ENCODE measurements at places on chromosomes 16 and 17. TPM values are rescaled to one million over a fixed set of nuclear protein-coding genes. Genes with fewer than 3 reads are reported as not detected.
A peak's percentile ranks its signal among the peaks of the same experiment; 100 is the strongest.

- peak; percentile 66 for DNase-seq
These were observed 73.9 kb upstream of the TOB1 start for GRCh38 chr17:50939795-50940684.

- DNase-seq: no peak
These were observed 160.1 kb downstream of the MAP2K4 start for GRCh38 chr17:12180644-12181261.

GRCh38 chr16:1781758-1782407 lies 488 bp downstream of the SPSB3 start:
- DNase-seq: peak; percentile 81

GRCh38 chr17:80822700-80823410 lies 168.8 kb upstream of the CHMP6 start:
- no peak for DNase-seq

GRCh38 chr17:1793447-1793806 lies 31.6 kb downstream of the SERPINF1 start:
- DNase-seq: no peak

GRCh38 chr16:28985211-28986041 lies 574 bp downstream of the LAT start:
- DNase-seq: no peak

- no peak for DNase-seq
These were observed 1.7 kb downstream of the ADGRG5 start for GRCh38 chr16:57544124-57544653.

- DNase-seq: no peak
These were observed 12.8 kb upstream of the NGFR start for GRCh38 chr17:49482144-49482817.

- DNase-seq: peak; percentile 80
These were observed 1.4 kb downstream of the NOTUM start for GRCh38 chr17:81959362-81960129.

DNA sequence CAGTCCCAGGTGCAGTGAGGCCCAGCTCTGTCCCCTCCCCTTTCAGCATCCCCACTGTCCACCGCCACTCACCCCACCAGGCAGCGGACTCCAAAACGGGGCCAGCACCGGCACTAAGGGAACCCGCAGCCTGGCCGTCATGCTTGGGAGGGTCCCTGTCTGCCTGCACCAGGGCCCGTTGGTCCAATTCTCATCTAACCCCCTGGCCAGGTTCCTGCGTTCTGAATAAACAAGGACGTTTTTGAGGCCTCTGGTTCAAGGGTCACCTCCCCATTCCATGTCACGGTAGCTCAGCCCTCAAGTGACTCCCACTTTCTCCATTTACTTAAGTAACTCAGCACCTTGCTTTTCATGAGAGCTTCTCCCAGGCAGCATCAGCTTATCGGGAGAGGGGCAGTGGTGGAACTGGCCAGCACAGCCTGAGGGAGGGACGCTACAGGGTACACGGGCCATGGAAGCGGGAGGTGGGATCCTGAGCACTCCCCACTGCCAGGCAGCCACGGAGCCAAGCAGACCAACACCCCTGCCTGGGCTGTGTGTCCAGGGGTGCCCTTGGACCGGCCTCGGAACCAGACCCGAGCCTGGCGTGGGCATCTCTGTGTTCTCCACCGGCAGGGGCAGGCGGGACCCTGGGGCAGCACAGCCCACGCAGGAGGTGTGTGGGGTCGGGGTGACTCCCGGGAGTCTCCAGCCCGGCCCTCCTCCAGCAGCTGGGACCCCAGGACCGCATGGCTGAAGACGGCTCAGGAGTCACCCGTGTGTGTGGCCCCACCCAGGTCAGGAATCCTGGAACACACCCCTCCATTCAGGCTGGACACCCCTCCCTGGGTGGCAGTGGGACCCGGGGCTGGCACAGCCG lies 74.9 kb upstream of the GNG13 start:
- DNase-seq: no peak

DNA sequence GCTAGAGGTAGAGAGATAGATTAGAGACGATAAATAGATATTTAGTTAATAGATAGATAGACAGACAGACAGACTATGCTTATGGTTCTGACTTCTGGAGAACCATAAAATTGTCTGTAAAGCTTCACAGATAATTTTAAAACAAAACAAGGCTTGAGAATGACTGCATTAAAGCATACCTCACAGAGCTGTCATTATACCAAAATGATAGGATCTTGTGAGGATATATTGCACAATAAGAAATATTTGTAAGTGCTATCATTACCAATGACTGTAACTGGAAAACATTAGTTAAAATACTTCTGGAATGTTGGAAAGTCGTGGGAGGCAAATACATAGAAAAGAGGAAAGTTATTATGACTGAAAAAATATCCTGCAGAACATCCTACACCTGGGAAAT lies 3.6 kb upstream of the OR1E1 start:
- DNase-seq: no peak

DNA sequence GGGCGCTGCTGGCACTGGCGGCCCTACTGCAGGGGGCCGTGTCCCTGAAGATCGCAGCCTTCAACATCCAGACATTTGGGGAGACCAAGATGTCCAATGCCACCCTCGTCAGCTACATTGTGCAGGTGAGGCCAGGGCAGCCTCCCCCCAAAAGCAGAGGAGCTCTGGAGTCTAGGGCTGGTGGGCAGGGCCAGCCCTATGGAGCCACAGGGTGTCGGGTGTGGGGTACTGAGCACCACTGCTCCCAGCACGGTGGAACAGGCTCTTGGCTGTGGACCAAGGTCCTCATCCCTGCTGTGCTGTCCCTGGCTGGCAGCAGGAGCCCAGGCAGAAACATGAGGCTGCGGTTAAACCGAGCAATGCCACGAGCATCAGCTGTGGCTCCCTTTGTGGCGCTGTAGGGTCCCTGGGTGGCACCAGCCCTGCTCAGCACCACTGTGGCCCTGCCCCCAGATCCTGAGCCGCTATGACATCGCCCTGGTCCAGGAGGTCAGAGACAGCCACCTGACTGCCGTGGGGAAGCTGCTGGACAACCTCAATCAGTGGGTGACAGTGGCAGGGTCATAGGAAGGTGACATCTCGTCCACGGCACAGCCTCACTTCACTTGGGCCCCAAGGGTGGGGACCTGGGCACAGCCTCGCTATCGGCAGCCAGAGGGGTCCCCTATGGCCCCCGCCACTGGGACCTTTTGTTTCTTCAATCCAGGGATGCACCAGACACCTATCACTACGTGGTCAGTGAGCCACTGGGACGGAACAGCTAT lies 1.1 kb downstream of the DNASE1 start:
- DNase-seq: peak; percentile 42

- DNase-seq: no peak
These were observed 156.9 kb upstream of the KCNJ16 start for GRCh38 chr17:69918164-69918563.

DNA sequence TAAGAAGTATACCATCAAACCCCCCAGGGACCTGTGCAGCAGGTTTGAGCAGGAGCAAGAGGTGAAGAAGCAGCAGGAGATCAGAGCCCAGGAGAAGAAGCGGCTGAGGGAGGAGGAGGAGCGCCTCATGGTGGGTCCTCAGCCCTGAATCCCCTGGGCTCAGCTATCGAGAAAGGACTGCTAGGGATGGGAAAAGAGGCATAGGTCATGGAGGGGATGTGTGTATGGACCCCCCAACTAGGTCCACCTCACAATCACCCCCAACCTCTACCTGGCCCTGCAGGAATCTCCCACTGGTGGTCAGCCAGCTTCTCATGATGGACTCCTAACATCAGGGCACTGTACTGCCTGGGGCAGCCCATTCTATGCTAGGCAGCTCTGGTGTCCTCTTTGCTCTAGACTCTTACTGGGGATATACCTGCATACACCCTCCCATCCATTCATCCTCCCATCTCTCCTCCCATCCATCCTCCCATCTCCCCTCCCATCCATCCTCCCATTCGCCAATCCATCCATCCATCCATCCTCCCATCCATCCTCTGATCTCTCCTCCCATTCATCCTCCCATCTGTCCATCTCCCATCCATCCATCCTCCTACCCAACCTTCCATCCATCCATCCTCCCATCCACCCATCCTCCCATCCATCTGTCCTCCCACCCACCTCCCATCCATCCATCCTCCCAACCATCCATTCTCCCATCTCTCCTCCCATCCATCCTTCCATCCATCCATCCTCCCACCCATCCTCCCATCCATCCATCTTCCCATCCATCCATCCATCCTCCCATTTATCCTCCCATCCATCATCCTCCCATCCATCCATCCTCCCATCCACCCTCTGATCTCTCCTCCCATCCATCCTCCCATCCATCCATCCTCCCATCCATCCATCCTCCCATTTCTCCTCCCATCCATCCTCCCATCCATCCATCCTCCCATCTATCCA lies 10.6 kb downstream of the DRC7 start:
- DNase-seq: no peak

- DNase-seq: no peak
These were observed 10.6 kb downstream of the SPACA3 start for GRCh38 chr17:33002246-33002645.

GRCh38 chr17:55652114-55652823 lies 70.4 kb downstream of the TMEM100 start:
- no peak for DNase-seq

DNA sequence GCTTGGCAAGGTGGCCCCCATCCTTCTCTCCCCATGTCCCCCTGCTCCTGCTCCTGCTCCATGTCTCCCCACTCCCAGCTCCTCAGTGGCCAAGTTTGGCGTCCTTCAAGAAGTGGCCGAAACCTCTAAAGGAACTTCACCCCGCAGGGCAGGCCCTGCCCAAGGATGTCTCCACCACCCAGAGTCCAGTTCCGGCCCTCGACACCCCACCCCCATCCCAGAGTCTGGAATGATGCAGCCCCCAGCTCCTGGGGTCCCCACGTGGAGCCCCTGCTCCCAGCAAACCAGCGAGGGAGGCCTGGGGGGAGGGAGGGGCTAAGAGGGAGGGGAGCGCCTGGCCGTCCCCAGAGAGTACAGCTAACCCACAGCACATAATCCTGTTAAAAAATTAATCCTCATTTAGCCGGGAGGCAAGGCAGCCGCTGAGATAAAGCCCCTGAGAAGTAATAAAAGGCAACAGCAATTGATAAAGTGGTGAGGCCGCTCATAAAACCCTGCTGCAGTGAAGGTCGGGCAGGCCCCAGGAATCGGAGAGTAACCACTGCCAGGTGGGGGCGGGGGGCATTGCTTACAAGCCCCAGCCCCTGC lies 9.9 kb upstream of the ENPP7 start:
- DNase-seq: no peak

- DNase-seq: no peak
These were observed 8.9 kb downstream of the MTHFSD start for GRCh38 chr16:86545954-86546637.

DNA sequence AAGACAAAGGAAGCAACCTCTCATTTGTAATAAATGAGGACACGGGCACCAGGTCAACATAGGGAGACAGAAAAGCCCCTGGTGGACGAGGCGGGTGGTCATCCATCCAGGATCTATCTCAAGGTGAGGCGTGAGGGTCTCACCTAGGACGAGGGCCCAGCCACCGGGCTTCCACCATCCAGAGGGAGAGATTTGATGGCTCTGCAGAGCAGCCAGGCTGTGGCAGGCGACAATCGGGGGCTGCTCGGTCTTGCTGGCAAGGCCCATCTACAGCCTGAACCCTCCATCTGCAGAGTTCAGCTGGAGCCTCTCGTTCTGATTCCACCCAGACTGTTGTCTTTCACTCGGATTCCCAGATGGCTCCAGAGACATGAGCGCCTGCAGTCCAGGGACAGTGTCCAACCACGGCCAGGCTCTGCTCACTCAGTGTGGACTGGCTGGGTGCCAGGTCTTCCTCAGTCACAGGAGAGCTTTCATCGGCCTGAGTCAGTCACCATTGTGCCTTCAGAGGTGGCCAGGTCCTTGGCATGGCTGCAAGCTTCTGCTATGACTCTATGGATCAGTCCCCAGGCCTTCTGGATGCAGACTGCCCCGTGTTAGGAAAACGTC lies 5.9 kb downstream of the LITAFD start:
- no peak for DNase-seq

DNA sequence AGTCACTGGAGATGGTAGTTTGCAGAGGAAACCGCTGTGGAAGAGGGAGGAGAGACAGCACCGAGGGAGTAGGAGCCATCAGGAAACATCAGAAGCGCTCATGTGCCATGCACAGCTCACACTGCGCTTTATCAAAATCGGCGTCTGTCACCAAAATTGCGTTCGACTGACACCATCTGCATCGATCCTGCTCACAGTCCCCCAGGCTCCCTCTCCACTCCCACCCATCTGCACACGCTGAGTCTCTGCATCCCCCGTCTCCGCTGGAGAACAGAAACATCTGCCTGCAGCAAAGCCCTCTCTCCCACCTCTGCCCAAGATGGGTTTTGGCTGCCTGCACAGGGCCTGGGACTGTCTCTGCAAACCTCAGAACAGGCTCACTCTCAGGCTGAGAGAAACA lies 187.5 kb upstream of the RPL38 start:
- no peak for DNase-seq

GRCh38 chr16:23694644-23695373 lies 16.1 kb downstream of the PLK1 start:
- peak; percentile 81 for DNase-seq

DNA sequence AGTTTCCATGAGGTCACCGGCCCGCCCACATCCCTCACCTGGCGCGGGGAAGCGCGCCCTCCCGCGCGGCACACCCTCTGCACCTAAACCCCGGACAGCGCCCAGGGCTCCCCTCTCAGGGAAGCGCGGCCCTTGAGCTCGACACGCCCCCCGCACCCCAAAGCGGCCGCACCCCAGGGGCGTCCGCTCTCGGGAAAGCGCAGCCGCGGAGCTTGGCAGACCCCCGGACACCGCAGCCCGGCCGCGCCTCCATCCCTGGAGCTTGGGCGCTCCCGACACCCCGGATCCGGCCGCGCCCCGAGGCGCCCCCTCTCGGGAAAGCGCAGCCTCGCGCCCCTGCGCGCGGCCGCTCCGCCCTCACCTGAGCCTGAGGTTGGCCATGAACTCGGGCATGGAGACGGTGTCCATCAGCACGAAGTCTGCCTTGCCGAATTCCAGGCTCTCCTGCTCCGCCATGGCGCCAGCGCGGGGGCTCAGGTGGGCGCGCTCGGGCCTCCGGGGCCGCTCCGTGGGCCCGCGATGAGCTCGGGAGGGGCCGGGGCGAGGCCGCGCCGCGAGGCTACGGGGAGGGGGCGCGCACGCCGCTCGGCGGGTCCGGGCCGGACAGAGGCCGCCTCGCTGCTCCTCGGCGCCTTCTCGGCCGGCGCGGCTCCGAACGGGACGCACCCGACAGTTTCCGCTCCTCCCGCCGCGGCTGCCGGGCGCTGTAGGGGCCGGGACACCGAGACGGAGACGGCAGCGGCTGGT lies at the start of gene MYO1D:
Gene MYO1D (minus strand): TSS at position 708 of the 747 bp plus-strand sequence. CDS start 252 bp downstream, at position 456.
- DNase-seq: peak; percentile 80

CTRB1 gene
- not detected for total RNA-seq

ORMDL3 gene
- 48.8 TPM for total RNA-seq

TEX14 gene
- total RNA-seq: 0.22 TPM

G6PC1 gene
- total RNA-seq: 0.16 TPM

CCL1 gene
- total RNA-seq: not detected

MFAP4 gene
- 51.1 TPM for total RNA-seq

FZD2 gene
- total RNA-seq: 4.7 TPM

IL17C gene
- total RNA-seq: not detected

SYCE1L gene
- 9.7 TPM for total RNA-seq

SCRN2 gene
- total RNA-seq: 40.3 TPM

ENPP7 gene
- total RNA-seq: 0.94 TPM
